ENCODE measurements at places on chromosomes 3 and 15.

DNA sequence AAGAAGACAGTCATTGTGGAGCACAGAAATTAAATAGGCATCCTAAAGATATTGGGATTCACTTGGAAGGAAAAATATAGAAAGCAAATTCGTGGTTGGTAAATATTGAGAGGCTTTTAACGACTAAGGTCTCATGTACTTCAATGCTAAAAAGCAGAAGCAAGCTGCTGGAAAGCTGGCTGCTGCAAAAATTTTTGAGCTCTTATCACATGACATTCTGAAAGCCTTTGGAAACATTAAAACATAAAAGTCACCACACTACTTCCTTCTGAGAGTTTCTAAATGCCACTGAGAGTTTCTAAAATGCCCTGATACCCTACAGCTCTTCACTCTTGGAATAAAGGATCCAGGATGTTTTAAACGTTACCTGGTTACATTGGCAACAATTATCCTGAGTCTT is 39.0 kb upstream of the CBLB start:
- DNase-seq, result no peak

GRCh38 chr3:34504366-34504765 is 705.9 kb downstream of the PDCD6IP start:
- no peak for DNase-seq

DNA sequence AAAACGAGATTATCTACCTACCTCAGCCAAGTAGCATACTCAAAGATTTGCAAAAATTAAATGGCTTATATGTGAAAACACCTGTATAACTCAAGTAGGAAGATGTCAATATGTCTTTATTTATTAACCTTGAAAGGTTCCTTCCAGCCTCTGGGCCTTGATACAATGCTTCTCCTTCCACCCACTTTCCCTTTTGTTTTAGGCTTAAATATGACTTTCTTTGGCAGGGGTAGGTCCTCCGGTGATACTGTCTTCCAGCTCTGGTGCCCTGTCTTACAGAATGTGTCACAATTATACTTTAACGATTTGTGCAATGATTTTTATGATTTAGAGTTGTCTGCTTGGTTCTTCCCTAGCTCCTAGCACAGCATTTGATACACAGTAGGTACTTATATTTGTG is 4.1 kb downstream of the LINS1 start:
- DNase-seq, result no peak

DNA sequence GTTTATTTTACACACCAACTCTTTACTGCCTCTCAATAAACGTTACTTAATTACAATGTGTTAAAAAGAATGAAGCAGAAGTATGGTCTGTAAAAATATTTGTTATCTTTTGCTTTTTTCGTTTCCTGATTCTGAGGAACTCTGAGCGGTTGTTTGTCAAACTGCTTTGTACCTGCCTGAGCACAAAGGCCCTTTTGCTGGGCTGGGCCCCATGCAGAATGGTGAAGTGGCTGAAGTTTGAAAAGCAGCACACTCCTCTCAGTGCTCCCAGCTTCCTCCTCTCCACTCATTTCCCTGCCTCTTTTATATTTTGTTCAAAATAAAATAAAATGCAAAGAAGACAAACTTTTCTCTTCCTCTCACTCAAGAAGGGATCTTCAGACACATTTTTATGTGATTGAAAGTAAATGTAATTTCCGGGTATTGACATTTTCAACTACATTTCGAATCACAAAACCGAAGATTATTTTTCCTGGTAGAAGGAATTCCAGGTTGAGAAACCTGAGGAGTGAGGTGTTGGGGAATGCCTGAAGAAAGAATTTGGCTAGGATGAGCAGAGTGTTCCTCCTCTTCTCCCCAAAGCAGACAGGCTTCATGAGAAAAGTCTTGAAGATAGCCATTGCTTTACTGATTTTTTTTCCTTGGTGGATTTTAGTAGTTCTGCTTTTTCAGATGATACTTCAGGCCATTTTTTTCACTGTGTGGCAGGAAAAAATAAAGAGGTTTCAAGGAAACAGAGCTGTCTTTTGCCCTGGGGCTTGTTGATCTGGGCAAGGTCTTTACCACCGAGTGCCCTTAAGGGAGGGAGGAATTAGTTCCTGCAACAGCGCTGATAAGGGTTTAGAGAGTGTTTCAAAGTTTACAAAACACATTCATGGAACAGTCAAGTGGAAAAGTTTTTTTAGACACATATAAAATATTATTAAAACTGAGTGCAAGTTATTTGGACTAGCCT is 229.8 kb downstream of the NFKBIZ start:
- no peak for DNase-seq

DNA sequence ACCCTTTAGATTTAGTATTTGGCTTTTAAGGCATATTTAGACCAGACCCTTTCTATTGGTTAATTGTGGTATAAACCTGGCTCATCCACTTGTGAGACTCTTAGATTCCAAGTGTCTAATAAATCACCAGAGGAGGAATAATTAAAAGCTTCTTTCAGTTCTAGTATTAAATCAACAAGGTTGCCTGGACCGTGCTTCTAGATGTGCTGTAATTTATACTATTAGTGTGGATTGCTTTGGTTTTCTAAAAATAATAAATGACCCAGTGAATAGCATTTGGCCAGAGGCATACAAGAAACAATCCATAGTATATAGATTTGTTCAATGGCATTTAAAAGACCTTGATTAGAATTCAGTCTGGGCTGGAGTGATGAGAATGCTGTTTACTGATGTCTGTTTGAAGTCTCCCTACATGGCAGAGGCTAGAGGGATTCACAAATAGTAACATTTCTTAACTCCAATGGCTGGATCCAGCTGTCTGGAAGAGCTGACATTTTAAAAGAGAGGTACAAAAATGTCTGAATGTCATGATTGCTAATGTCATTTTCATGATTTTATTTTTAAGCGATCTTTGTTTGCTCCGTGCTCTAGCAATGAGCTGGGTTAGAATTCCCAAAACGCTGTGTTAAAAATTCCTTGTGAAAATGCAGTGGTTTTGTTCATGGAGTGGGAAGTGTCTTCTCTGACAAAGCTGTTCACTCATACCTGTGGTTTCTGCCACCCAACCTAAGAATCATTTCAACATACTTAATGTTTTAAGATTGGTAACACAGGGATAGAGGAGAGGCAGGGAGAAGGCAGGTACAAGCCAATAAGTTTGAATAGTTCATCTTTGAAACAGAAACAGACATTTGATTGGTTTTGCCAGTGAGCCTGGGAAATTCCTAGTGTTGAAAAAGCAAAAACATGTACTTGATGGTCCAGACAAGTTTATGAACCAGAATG is 89.9 kb downstream of the RBMS3 start:
- DNase-seq, result no peak

GRCh38 chr15:65901836-65902235 is 32.5 kb downstream of the RAB11A start:
- no peak for DNase-seq

DNA sequence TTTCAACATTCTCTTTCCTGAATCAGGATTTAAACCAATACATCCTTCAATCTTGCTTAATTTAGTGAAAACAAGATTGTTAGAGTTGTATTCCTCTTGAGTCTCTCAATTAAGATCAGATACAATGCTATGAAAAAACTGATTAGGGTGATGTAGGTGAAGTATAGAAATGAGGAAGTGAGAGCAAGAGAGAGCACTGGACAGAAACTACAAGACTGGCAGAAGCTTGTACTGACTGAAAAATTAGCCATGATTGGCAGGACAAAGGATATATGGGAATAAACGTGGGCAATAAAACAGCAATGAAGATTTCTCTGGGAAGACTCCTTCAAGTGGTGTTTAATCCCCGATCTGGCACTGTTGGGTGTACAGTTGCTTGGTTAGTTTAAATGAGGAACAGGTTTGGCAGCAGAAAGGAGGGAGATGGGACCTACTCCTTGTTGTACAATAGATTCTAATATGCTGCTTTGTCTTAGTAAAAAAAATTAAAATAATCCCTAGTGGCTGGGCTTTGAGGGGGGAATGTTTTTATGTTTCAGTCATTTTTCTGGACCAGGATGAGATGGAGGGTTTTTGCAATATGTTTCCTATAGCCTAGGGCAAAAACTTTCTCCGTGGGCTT is 252.7 kb downstream of the SLC9A9 start:
- no peak for DNase-seq

- no peak for DNase-seq
Observed at GRCh38 chr15:64921711-64922110, 10.0 kb downstream of the ANKDD1A start.

DNA sequence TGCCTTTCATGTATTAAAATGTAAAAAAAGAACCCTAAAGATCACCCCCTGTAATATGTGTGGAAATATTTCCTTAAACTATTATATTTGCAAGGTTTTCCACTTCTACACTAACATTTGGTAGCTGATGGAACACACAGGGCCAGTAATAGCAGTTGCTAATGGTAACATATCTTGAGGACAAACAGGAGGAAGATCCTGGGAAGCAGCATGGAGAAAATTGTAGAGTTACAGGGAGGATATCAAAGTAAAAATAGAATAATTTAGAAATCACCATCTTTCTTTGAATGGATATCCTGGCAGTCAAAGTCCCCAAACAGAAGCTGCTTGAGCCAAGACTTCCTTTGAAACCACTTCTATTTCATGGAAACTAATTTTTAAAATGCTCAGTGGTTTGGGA is 29.5 kb upstream of the OSTN start:
- no peak for DNase-seq

DNA sequence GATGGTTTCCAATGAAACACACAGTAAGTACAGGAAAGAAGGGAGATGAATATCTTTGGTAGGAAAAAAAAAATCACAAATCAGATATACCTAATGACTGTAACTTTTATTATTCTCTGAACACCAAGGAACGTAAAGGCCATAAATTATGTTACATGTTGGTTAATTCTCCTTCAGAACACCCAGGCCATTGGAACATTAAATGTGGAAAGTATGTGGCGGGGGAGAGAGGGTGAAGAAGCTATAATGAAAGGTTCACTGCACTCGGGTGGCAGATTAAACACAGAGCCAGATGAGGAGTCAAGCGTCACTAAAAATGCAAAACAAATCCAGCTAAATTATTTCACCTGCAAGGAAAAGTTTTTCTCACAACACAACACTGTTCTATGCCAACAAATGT is 193.8 kb downstream of the FHIT start:
- no peak for DNase-seq

DNA sequence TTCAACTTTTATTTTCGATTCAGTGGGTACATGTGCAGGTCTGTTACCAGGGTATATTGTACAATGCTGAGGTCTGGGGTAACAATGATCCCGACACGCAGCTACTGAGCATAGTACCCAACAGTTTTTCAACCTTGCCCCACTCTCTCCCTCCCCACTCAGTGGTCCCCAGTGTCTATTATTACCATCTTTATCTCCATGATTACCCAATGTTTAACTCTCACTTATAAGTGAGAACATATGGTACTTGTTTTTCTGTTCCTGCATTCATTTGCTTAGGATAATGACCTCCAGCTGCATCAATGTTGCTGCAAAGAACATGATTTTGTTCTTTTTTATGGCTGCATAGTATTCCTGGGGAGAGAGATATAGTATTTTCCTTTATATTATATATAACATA is 75.7 kb upstream of the EPHB3 start:
- DNase-seq, result no peak

GRCh38 chr3:155870945-155871745 is 695 bp downstream of the GMPS start:
- no peak for DNase-seq

GRCh38 chr3:196197524-196197923 is 13.7 kb downstream of the ZDHHC19 start:
- DNase-seq, result no peak

GRCh38 chr15:32747921-32748342 is 30.1 kb downstream of the GREM1 start:
- no peak for DNase-seq

DNA sequence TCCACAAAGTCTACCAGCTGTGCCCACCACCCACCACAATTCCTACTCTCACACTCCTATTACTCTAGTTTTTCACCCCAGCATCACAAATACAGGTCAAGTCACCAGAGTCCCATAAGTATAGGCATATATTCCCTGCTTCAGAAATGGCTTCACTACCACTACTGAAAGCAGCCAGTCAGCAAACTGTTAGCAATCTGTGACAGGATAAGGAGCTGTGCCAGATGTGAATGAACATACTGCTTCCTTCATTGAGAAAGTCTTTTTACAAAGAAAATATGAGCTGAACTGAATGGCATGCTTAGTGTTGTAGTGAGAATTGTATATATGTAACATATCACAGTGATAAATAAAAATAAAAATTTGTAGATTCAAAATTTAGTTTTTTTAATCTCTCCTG is 76.8 kb downstream of the C3orf85 start:
- no peak for DNase-seq

DNA sequence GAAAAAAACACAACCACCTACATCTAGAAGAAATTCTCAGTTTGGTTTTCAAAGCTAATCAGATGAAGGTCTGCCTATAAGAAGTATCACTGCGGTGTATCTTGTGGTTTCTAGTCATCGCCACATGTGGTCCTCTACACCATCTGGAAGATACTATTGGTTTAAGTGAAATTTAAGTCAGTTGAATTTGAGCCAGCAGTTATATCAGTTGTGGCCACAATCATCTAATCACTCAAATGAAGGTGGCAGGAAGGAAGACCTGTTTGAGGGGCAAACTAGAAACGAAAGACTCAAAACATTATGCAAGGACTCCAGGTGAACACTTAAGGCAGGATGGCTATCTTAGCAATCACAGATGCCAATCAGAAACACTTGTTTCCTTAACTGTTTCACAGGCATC is 48.7 kb downstream of the ETV5 start:
- no peak for DNase-seq

DNA sequence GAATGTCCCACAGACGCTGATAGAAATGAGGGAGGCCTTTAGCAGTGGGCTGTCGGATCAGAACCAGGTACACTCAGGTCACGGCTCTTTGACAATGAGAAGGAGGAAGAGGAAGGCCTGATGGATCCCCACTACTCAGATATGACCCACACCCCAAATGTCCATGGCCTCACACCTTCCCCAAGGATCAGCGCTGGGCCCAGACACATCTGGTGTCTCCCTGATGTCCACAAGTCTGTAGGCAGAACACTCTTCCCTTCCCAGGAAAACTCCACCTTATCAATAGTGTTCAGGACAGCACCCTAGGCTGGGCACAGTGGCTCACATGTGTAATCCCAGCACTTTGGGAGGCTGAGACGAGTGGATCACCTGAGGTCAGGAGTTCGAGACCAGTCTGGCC is 33.3 kb upstream of the SFMBT1 start:
- no peak for DNase-seq

- DNase-seq, result no peak
Observed at GRCh38 chr15:63901912-63902670, 68.3 kb upstream of the HERC1 start.

DNA sequence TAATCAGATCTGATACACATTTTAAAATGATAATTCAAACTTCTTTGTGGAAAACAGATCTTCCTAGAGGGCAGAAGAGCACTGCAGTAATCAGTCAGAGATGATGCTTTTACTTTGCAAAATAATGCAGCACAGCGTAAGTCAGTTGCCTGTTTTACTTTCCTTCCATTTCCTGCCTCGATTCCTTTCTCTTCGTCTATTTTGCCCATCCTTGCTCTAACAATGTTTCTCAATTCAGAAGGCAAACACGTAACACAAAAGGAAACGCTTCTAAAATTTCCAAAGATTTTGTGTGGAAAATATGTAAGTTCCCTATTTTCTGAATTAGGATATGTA is 119.9 kb downstream of the P3H2 start:
- DNase-seq, result no peak

- DNase-seq, result no peak
Observed at GRCh38 chr15:74193299-74193718, 9.3 kb downstream of the STRA6 start.

GRCh38 chr3:134613006-134613520 is 37.8 kb downstream of the KY start:
- no peak for DNase-seq

Measured in Panc1 (cell line).